ENCODE measurements at places on chromosomes 16 and 17.

DNA sequence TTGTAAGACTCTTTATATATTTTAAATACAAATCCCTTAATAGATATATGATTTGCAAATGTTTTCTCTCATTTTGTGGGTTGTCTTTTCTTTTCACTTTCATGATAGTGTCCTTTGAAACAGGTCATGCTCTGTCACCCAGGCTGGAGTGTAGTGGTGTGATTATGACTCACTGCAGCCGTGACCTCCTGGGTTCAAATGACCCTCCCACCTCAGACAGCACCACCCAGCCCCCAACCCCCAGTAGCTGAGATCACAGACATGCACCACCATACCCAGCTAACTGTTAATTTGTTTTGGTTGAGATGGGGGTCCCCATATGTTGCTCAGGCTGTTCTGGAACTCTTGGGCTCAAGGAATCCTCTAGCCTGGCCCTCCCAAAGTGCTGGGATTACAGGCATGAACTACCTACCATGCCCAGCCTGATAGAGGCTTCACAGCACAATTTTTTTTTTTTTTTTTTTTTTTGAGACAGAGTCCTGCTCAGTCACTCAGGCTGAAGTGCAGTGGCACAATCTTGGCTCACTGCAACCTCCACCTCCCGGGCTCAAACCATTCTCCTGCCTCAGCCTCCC lies 18.5 kb upstream of the TMIGD1 start:
- DNase-seq: no peak

DNA sequence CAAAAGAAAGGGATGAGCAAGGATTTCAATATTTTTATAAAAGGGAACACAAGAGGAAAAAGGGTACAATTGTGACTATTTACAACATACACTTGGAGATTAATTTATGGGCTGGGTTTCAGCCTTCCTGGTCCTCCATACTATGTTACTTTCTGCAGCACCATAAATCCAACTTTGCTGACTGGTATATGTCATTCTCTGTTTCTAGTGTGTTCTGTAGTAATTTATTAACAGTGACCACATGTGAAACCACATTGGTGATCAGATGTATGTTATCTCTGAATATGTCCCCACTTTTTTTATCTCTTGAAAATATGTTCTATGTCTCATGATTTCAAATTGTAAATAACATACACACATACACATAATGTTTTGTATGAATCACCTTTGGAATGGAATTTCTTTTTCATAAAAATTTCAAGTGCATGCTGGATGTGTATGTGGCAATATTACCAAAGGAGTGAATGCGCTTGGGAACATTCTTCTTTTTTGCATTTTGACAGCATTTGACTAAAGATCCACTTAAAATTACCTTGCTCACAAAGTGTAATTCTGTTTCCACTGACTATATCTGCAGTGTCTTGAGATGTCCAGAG lies 2.9 kb upstream of the LYRM9 start:
- DNase-seq: no peak

- DNase-seq: no peak
Measured at GRCh38 chr17:61335105-61335844, 64.4 kb upstream of the TBX2 start.

GRCh38 chr16:56743840-56744239 lies 13.9 kb downstream of the NUP93 start:
- no peak for DNase-seq

DNA sequence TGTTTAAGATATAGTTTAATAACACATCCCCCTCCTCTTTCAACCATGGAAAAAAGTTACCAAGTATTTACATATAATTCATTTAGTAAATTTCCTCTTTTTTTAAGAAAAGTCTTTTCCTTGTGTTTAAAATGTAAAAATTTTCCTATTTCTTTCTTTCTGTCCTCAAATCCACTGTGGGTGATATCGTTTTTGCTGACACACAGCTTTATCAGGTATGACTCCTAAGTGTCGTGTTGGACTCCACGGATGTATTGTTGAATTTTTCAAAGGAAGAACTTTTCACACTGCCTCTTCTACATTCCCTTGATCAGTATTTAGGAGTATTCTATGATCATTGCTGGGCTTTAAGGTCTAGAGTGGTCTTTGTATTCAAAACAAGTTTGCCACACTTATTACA lies 33.1 kb downstream of the CYLD start:
- DNase-seq: no peak

DNA sequence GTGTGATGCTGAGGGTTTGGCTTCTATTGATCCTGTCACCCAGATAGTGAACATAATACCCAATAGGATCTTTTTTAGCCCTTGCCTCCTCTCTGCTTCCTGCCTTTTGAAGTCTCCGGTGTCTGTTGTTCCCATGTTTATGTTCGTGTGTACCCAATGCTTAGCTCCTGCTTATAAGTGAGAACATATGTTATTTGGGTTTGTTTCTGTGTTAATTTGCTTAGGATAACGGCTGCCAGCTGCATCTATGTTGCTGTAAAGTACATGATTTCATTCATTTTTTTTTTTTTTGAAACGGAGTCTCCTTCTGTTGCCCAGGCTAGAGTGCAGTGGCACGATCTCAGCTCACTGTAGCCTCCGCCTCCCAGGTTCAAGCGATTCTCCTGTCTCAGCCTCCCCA lies 23.0 kb downstream of the DUS2 start:
- DNase-seq: no peak

GRCh38 chr17:82564241-82564640 lies 44.7 kb downstream of the FOXK2 start:
- DNase-seq: no peak

DNA sequence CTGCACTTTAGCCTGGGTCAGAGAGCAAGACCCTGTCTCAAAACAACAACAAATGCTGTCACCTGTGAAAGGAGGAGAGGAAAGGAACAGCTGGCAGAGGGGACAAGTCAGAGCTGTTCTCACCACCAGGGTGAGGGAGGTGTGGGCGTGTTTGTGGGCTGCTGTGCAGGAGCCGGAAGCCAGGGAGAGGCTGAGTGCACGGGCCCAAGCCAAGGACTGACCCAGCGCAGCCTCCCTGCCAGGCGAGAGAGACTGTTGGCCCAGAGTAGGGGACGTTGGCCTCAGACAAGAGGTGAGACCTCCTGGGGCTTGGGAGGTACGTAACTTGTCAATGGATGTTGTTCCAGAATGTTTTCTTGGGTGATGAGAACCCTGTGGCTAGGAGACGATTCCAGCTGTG lies 10.7 kb downstream of the SPNS2 start:
- DNase-seq: no peak

DNA sequence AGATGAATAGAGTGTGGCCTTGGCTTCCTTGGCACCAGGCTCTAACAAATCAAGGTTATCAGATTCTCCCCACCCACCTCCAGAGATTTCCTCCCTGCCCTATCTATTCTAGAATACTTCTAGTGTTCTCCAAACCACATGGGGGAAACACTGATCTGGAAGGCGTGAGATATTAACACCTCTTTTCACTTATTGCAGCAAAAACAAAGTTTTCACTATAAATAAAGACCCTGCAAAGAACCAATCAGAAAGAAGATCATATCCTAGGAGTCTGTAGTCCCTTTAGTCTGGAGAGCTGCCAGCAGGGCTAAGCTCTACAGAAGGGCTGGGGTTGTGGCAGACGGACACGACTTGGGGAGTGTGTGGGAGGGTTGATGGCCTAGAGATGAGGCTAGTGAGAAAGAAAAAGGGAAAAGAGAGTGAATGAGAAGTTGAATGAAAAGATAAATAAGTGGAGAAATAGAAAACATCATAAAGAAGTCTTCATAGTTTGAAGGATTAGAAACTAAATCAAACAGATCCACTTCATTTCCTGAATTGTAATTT lies 8.6 kb upstream of the SKAP1 start:
- no peak for DNase-seq

DNA sequence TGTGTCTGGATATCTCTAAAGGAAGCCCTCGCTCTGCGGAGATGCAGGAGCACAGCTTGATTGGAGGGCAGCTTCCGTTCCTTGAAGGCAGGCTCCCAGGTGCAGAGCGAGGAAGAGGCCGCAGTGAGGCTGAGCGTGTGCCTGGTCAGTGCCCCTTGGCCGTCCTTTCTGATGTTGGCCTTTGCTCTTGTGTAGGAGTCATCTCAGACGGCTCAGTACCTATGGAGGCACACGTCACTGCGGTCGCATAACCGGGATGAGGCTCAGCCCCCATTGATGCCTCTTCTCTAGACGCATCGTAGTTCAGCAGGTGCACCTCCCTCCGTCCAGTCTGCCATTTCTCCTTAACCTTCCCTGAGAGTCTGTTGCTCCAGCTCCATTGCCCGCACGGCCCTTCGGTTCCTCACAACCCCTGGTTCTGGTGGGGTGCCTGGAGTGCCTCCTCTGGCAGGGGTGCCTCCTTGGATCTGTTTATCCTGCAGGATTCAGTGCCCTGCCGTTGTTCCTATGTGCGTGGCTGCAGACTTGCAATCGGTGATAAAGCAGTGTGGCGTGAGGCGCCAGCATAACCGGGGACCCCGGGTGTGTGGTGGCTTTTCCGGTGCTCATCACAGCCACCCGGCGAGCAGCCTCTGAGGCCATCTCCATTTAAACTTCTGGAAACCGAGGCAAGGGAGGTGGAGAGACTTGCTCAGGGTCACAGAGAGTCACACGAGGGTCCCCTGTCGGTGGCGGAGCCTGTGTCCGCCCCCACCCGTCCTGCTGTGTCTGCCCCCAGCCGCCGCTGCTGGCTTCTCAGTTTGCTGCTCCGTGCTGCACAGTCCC lies 188.8 kb upstream of the CHMP6 start:
- no peak for DNase-seq

GRCh38 chr17:37849617-37849972 lies 74.6 kb upstream of the TBC1D3K start:
- no peak for DNase-seq

- DNase-seq: no peak
Measured at GRCh38 chr17:72954579-72954978, 137.9 kb downstream of the SLC39A11 start.

DNA sequence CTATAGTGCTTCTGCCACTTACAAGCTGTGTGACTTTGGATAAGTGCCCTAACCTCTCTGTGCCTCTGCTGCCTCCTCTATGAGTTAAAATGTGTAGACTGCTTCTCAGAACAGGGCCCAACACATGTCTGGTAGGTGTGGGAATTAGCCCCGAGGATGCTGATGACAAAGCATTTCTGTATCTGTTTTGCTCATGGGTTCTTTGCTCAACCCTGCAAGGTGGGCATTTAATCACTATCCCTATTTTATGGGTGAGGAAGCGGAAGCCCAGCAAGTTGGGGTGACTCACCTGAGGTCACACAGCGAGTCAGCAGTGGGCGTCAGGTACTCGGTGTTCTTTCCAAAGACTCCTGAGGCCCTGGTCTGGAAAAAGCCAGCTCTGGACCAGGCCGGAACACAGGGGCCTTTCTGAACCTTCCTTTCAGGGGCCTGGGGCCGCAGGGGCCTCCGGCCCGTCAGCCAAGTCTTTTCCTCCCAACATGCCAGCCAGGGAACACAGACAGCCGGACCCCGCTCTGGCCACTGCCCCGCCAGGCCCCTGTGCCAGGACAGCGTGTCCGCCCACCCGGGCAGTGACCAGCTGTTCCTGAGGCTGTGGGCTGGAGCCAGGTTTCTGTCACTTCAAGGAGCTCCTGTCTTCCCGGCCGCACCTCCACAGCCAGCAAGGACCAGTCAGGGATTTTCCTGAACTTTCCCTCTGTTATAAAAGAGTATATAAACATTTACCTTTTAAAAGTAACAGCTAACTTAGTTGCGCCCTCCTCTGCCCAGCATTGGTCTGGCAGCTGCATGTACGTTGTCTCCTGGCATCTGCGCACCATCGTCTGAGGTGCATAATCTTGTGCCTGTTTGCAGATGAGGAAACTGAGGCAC lies 62.5 kb downstream of the SREBF1 start:
- DNase-seq: no peak

DNA sequence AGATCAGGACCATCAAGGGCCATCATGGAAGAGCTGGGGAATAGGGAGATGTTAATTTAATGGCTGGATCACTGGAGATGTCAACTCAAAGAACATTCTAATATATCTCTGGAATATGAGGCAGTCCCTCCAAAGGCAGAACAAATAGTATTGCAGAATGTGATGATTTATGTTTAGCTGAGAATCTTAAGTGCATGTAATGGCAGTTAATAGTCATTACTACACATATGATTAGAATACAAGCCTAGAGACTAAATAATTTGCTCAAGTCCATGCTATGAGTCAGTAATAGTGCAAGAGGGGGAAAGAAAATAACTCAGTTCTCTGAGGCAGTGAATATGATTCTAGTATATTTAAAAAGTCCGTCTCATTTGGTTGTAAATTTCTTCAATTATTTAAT lies 32.3 kb downstream of the SNTB2 start:
- DNase-seq: no peak

DNA sequence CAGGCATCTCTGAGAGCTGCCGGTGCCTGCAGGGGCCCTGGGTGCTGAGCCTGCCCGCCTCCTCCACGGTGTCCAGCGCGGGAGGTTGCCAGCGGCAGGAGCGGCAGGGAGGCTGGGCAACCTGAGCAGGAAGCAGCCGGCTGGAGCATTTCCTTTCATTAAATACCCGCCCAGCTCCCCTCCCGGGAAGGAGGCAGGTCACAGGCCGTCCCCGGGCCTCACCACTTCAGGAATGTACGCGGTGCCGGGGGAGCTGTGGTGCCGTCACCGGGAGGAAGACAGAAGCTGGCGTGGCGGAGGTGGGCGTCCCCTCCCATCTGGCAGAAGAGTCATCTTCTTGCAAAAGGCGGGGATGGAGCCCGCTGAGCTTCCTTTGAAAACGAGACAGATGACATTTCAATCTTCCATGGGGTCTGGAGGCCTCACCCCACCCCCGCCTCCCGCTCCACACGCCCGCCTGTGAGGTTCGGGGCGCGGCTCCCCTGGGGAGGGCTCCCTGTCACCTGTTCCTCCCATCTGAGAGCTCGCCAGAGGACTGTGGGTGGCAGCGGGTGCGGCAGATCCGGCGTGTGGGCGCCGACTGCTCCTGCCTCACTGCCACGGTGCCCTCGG lies 16.0 kb downstream of the SOX8 start:
- peak; percentile 84 for DNase-seq

- no peak for DNase-seq
Measured at GRCh38 chr16:27434141-27435051, 32.4 kb downstream of the IL21R start.

GRCh38 chr16:88483392-88483641 lies 30.2 kb downstream of the ZFPM1 start:
- DNase-seq: no peak

DNA sequence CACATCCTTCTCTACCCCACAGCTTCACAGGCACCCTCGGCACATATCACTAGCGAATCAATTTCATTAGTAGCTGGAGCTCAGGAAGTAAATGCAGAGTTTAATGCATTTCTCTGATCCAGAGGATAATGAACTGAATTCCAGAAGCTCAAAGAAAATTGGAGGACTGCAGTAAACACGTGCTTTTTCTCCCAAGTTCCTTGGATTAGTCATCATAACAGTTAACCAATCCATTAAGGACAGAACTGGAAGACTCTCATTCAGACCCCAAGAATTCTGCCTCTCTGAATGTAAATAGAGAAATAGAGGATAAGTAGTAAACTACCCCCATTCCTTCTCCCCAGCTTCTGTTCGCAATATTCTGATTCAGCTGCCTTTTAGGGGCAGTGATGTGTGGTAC lies 40.7 kb downstream of the DUSP14 start:
- DNase-seq: no peak

DNA sequence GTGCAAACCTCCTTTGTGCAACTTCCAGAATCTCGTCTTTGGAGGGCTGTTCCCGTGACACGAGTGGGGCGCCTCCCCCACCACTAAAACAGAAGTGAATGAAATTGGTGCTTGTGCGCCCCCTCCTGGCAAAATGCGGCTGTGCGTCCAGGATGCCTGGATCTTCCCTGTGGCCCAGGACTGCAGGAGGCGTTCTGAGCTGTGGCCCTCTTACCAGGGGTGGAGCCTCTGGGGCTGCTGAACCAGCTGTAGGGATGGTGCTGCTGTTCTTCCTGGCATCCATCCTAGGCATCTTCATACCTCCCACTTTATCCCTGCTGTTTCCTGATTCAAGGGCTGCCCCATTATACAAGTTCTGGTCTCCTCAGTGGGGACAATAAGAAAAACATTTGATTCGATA lies 18.5 kb upstream of the NAGLU start:
- peak; percentile 95 for DNase-seq

Measured in urothelium cell line (cell line).